ENCODE measurements at places on chromosomes 2 and 18. TPM values are rescaled to one million over a fixed set of nuclear protein-coding genes. Genes with fewer than 3 reads are reported as not detected.

Gene EFHD1
- total RNA-seq = 1.5 TPM

Gene KIAA2012
- not detected for total RNA-seq

Gene DSEL
- total RNA-seq = 20.6 TPM

GRCh38 chr2:39492095-39492590 is 55.1 kb upstream of the MAP4K3 start:
- no peaks in the 10 kb centered on the region for H3K27me3 ChIP-seq
- H3K27ac ChIP-seq = no peak overlapping the region
- H3K4me1 ChIP-seq = peaks cover 2% of the 10 kb centered on the region
- no peak for DNase-seq
- H3K36me3 ChIP-seq = no peaks in the 10 kb centered on the region
- no peak overlapping the region for H3K4me3 ChIP-seq

DNA sequence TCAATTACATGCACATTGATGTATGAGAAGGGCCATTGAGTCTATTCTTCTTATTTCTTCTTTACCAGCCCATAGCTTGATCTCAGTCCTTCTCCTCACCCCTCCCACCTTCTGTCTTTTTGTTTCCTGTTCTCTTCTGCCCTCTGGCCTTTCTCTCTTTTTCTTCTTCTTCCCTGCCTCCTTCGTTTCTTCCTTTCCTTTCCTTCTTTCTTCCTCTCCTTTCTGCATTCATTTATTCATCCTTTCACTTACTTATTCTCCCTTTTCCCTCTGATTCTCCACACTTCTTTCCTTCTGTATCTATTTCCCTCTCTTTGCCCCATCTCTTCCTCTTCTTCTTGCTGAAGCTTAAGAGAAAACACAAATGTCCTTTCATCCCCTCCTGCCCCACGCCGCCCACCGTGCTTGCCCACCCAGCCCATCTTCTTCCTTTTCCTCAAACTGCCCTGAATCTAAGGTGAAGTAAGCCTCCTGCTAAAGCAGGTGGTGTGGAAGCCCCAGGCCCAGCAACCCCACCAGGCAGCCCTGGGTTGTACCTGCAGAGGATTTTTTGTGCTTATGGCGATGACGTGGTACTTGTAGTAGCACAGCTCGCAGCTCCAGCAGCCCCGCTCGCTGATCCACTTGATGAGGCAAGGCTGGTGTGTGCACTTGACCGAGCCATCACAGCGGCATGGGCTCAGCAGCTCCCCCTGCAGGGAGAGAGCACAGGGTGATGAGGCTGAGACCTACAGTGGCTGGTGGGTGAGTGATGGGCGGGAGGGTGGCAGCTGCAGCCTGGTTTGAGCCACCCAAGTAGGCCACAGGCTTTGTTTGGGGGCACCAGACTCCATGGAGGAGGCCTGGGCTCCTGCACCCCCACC is 89.0 kb downstream of the MARCHF4 start:
- peak; percentile 95 for DNase-seq
- H3K36me3 ChIP-seq = no peaks in the 10 kb centered on the region
- no peak overlapping the region for H3K27ac ChIP-seq
- H3K4me1 ChIP-seq = peaks cover 24% of the 10 kb centered on the region
- H3K4me3 ChIP-seq = no peak overlapping the region

DNA sequence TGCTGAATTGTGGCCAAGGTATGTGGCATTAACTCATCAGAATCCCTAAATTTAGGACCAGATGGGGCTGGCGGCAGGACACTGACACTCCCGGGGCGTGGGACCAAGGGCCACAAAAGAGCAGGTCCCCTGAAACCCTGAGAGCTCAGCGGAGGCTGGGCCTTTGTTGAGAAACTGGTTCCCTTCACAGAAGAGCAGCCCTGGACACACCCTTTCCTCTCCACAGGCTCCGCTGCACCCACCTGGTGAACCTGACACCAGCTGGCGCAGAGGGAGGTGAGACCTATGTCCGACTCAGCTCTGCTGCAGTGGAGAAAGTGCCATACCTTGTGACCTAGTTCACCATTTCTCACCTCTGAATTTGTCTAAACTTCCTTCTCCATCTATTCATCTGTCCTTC is 119.5 kb downstream of the RTP5 start:
- no peak for DNase-seq
- no peak overlapping the region for H3K4me3 ChIP-seq
- H3K27ac ChIP-seq = no peak overlapping the region
- H3K27me3 ChIP-seq = no peaks in the 10 kb centered on the region

DNA sequence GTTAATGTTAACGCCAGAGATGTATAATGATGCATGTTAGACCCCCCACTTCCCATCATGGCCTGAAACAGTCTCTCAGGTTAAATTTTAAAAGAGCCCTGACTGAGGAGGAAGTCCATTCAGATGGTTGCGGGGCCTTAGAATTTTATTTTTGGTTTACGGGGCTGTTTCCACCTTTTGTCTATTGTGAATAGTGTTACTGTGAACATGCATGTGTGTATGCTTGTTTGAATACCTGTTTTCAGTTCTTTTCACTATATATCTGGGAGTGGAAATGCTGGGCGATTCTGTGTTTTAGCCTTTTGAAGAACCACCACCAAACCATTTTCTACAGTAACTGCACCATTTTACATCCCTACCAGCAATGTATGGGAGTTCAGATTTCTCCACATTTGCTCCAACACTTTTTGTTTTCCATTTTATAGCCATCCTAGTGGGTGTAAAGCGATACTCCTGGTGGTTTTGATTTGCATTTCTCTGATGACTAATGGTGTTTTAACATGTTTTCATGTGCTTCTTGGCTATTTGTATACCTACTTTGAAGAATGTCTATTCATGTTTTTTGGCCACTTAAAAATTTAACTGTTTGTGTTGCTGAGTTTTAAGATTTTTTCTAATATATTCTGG is 133.0 kb downstream of the MYO3B start:
- no peak for DNase-seq
- H3K27me3 ChIP-seq = no peaks in the 10 kb centered on the region
- H3K27ac ChIP-seq = no peak overlapping the region
- H3K4me3 ChIP-seq = no peak overlapping the region
- H3K4me1 ChIP-seq = no peaks in the 10 kb centered on the region

- no peak overlapping the region for H3K4me3 ChIP-seq
- no peaks in the 10 kb centered on the region for H3K27me3 ChIP-seq
- H3K36me3 ChIP-seq = no peaks in the 10 kb centered on the region
- no peak for DNase-seq
These were observed 16.4 kb upstream of the TXNL4A start for GRCh38 chr18:80004600-80005342.

Measured in H1 (cell line).